ENCODE measurements at places on chromosomes 1 and 21.
A peak's percentile ranks its signal among the peaks of the same experiment; 100 is the strongest.

DNA sequence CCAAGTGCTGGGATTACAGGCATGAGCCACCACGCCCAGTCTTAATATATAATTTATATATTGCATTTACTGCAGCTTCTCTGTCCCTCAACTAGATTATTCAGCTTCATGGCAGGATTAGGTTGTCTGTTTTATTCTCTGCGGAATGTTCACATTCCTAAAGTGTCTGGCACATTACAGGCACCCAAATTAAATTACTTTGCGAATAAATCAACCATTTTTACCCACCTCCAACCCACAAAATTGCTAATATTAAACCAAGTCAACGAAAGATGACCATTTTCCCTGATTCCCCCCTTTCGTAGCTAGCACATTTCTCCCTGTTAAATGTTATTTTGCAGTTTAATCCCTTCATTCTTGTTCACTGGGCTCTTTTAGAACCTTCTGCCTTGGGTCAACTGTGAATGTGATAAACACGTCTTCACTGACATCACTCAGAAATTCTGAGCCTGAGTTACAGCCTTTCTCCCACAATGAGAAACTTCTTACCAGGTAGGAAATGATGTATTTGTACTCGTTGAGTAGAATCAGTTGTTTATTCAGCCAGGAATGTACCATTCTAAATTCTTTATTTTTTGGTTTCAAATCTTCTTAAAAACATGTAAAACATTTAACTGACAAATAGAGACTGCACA lies 35.9 kb downstream of the THAP3 start:
- no peak for DNase-seq

- no peak for DNase-seq
These were observed 112.0 kb upstream of the LRRC7 start for GRCh38 chr1:69455718-69456117.

GRCh38 chr1:3012456-3013291 lies 8.6 kb upstream of the ACTRT2 start:
- peak; percentile 15 for DNase-seq

DNA sequence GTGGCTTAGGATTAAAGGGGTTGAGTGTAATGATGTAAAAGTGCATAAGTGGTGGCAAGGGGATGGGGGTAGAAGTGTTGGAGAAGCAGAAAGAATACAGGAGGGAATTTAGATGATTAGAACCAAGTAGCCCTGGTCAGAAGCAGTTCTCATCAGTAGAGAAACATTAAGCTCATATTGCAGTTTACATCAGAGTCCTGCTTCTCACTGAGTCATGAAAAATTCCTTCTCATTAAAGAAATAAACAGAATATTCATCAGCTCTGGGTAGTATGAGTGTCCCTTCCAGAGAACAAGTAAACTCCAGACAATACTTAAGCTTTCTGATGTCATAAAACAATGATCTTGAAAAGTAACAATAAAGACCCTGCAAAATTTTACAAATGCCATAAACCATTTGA lies 36.5 kb downstream of the LRRIQ3 start:
- DNase-seq: no peak

DNA sequence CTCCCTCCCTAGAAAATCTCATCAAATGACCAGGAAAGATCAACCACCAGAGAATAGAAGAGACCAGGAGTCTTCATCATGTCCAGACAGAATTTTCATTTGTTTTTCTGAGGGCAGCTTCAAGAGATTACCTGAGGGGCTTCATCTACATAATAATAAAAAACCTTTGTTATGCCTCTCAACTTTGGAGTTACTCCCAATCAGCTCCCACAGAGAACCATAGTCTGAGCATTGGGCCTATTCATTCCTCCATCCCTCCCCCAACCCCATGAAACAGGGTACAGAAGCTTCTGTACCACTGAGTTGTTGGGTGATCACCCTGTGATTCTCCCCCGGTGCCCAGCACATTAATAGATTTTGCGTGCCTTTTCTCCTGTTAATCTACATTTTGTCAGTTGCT lies 53.3 kb upstream of the PRRC2C start:
- no peak for DNase-seq

DNA sequence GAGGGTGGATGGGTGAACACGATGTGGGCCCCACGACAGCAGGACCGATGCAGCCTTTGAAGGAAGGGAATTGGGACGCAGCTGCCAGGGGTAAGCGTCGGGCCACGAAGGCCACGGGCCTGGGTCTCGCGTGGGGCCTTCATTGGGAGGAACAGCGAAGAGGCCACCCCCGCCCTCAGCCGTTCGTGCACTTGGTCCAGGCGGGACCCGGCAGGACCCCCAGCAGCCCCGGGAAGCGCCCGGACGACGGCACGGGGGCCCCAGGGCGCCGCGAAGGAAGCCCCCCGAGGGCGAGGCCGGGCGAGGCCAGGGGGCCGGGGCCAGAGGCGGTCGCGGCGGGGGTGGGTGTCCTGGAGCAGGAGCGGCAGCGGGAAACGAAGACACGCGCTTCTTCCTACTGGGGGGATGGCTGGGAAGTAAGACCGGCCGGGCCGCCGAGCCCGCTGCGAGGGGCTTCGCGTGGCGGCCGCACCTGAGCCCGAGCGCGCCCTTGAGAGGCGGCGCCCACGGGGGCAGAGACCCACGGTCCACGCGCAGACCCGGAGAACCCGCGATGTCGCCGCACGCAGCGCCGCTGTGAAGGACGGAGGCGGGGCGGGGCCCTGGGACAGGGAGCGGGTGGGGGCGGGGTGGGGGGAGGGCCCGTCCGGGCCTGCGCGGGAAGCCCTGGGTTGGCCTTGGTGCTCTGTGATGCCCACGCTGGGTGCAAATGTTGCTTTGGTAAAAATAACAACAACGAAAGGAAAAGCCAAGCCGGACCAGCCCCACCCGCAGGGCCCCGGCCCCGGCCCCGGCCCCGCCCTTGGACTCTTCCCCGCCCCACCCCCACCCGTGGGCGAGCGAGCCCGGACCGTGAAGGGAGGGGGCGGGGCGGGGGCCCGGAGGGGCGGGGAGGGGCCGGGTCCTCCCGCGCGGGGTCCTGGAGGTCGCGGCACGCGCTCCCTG lies 56.0 kb upstream of the ADARB1 start:
- DNase-seq: no peak

- no peak for DNase-seq
These were observed 94.7 kb downstream of the DMRTB1 start for GRCh38 chr1:53553734-53554509.

DNA sequence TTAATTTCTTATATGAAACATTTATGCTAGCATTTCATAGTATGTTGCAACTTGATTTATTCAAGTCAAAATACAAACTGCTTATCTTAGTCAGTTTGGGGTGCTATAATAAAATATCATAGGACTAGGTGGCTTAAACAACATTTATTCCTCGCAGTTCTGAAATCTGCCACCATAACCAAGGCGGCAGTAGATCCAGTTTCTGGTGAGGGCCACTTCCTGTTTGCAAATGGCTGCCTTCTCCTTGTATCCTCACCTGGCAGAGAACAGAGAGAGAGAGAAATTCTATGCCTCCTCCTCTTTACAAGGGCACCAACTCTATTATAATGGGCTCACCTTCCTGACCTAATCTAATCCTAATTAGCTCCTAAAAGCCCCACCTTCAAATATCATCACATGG lies 76.1 kb upstream of the RGS2 start:
- no peak for DNase-seq

DNA sequence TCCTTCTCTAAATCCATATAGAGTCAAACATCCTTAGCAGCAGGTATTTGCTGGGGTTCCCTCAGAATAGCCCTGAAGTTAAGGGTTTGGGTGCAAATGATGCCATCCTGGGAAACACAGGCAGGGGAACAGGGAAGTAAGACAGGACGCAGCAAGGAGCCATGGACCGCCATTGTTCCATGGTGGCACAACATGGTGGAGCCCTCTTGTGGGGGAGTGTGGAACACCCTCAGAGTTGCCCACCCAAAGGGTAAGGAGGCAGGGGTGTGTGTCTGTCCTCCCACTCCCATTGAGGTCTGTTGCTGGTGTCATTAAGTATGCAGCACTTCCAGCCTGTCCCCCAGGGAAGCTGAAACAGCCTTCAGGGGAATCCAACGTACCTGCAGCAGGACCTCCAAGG lies 20.4 kb upstream of the RCAN1 start:
- no peak for DNase-seq

DNA sequence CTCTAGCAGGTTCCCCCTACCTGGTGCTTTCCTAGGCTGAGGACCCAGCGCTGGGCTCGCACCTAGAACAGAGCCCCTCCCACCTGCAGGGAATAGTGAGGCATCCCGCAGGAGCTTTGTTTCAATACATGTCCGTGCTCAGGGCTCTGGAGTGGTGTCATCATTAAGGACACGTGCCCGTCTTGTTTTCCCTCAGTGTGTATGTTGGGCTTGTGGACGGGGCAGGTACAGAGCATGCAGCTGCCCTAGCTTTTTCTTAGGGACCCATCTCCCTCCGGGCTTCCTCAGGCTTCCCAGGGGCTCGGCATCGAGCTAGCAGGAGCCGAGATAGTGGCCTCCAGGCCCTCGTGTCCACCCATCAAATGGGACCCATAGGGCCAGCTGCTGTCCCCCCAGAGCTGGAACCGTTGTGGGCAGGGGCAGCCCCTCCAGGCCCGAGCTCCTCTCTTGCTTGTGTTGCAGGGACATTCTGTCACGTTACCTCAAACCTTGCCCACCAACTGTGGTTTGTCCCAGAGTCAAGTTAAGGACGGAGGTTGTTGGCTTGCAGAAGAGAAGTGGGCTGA lies 3.9 kb downstream of the TMEM201 start:
- DNase-seq: no peak

GRCh38 chr1:241837416-241837815 lies 10.6 kb upstream of the EXO1 start:
- DNase-seq: no peak

DNA sequence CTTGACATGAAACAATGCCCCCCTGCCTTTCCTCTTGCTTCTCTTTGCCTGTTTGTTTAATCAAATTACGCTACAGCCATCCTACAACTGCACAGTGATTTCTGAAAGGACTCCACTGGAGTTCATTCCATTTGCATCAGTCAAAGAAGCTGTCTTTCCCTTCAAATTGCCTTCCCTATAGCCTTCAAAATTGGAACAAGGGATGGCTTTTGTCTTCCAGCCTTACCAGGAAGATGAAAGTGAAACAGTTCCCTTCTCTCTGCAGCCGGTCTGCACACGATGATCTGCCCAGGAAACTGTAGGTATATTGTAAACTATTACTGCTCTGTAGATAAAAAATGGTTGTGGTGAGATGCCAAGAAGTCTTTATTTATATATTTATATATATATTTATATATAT lies 65.6 kb upstream of the ETS2 start:
- no peak for DNase-seq

- no peak for DNase-seq
These were observed 33.0 kb downstream of the TNNT2 start for GRCh38 chr1:201344206-201345080.

GRCh38 chr1:18440385-18441226 lies 40.1 kb upstream of the KLHDC7A start:
- DNase-seq: no peak

DNA sequence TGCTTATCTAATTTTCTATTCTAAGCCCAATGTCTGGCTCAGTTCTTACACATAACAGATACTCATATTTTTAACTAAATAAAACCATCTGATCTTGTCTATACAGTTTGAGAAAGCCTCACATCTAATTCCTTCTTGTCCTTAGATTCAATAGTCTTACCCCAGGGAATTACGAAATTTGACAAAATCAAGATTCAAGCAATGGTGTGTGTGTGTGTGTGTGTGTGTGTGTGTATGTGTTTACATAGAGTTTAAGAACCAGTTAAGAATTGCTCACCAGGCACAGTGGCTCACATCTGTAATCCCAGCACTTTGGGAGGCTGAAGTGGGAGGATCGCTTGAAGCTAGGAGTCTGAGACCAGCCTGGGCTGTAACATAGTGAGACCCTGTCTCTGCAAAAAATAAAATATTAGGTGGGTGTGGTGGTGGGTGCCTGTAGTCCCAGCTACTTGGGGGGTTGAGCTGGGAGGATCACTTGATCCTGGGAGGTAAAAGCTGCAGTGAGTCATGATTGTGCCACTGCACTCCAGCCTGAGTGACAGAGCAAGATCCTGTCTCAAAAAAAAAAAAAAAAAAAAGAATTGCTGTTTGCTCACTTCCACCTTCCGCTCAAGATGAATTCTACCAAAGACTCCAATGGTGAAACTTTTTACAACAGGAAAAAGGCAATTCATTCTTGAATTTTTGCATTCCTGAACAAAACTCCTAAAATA lies 6.2 kb downstream of the WDR64 start:
- DNase-seq: no peak

DNA sequence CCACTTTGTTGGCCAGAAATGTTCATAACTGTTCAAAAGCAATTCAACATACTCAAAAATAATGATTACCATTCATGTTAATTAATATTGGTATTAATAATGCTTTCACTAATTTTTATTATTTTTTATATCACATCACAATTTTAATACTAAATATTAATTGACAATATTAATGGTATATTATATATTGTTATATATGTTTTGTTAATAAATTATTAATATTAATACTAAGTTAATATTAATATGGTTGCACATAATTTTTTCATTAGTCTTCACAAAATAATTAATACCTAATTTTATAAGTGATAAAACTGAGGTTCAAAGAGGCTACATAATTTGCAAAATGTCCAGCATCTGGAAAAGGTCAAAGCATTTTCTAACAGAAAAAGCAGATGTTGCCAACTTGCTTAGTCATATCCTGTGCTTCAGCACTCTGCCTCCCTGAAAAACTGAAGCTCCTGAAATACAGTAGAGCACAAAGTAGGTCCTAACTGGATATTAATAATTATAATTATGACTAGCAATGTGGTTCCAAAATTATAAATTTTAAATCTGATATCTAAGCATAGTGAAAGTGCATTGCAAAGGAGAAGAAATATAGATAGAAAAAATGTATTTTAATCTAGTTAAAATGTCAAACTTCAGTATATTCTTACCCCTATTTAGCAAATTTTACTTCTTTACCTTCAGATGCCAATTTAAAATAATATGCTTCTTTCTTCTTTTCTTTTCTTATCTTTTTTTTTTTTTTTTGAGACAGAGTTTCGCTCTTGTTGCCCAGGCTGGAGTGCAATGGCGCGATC lies 123.2 kb upstream of the TNFSF4 start:
- DNase-seq: no peak

- no peak for DNase-seq
These were observed 597.3 kb upstream of the ADGRL4 start for GRCh38 chr1:79603843-79604242.

DNA sequence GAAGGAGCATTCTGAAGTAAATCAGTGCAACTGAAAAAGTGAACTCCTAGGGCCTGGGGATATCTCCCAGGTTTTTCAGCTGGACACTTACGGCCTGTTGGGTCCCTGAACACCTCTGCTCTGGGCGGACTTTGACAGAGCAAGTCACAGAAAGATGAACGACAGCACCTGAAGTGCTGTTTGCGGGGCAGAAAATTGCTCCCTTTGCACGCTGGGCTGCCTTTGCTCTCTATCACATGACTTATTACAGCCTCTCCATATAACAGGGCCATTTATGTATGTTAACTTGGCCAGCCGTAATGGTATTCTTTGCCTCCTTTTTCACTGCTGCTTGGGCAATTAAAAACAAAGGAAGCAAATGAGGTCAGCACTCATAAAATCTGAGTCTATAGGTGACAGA lies 332.9 kb downstream of the BARHL2 start:
- DNase-seq: no peak

DNA sequence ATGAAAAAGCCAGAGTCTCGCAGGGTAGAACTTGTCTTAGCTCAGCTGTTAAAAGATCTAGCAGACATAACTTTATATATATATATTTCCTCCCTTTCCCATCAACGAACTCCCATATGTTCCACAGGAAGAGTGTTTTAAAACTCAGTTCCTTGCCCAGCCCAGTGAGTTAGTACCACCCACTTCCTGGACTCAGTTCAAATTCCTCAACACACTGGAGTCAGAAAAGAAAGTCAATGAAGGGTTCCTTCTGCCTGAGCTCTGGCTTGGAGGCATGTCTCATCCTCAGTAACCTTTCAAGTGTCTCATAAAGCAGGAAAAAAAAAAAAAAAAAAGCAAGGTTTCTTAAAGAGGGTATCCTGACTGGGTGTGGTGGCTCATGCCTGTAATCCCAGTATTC lies 15.6 kb downstream of the TPM3 start:
- DNase-seq: no peak

Data from activated effector memory CD4-positive, alpha-beta T cell treated with Interleukin-2 at 50 U/mL for 16 hours (primary cell).